ENCODE measurements at places on chromosomes 13 and 19. TPM values are rescaled to one million over a fixed set of nuclear protein-coding genes. Genes with fewer than 3 reads are reported as not detected.

The TLE2 gene
- 1.8 TPM for total RNA-seq

The ZNF526 gene
- total RNA-seq: 5.8 TPM

The ZNF229 gene
- total RNA-seq: 3.2 TPM

The ZNF284 gene
- total RNA-seq: 1.7 TPM

The LYL1 gene
- total RNA-seq: 0.63 TPM

The CRLF1 gene
- 2.4 TPM for total RNA-seq

The ZNF160 gene
- total RNA-seq: 12.7 TPM

The ERICH4 gene
- total RNA-seq: not detected

The MIA gene
- 0.88 TPM for total RNA-seq

The MZT1 gene
- 20.0 TPM for total RNA-seq

The TSHZ3 gene
- total RNA-seq: 1.6 TPM

The MIER2 gene
- total RNA-seq: 7.9 TPM

The GGACT gene
- total RNA-seq: 3.8 TPM

The B3GNT3 gene
- 15.7 TPM for total RNA-seq

The ITGBL1 gene
- 0.63 TPM for total RNA-seq

The PSG2 gene
- total RNA-seq: not detected

The ZNF835 gene
- total RNA-seq: 0.21 TPM

The ZNF599 gene
- total RNA-seq: 6.5 TPM

The IGFL2 gene
- 16.6 TPM for total RNA-seq

The ZNF17 gene
- total RNA-seq: 2.6 TPM

The CCDC70 gene
- total RNA-seq: not detected

The OSCAR gene
- 0.21 TPM for total RNA-seq

The IZUMO4 gene
- 4.3 TPM for total RNA-seq

The CABP5 gene
- total RNA-seq: not detected

The B3GNT8 gene
- 5.9 TPM for total RNA-seq

The KCNC3 gene
- total RNA-seq: 0.14 TPM

The CEACAM16 gene
- total RNA-seq: not detected

The RFPL4AL1 gene
- total RNA-seq: not detected
